ENCODE measurements at places on chromosomes 5 and 9.

DNA sequence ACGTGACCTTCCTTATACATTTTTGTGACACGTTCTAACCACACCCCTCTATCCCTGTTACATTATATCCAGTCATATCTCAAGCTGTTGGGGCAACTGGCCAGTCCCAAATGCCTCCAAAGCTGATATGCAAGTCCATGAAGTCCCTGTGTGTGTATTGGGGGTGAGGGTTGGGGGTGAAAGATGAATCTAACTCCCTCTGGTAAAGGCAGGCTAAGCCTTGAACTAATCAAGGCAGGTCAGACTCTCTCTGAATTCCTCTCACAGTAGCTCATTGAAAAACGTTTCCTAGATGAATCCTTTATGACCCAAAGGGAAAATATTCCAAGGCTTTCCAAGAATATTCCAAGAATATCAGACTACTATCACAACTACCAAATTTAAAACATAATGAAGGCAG is 174.4 kb downstream of the MUSK start:
- no peak for DNase-seq
- no peaks in the 10 kb centered on the region for H3K4me1 ChIP-seq
- no peaks in the 10 kb centered on the region for H3K27me3 ChIP-seq
- no peak overlapping the region for H3K27ac ChIP-seq
- H3K4me3 ChIP-seq, result no peak overlapping the region

DNA sequence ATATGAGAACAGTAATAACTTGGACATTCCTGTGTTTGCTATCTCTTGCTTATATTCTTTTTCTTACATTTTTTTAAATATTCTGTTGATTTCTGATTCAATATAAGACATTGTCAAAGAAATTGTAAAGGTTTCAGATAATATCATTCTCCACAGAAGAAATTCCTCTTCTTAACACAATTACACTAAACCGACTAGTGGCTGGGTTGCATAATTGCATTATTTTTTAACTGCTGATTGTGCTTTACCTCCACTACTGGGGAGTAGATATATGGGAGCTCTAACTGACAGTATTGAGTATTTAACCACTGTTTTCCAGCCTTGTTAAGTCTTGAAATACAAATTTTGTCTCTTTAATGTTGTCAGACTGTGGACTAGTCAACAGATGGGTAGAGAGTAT is 723.8 kb upstream of the EDIL3 start:
- no peaks in the 10 kb centered on the region for H3K4me1 ChIP-seq
- no peak overlapping the region for H3K27ac ChIP-seq
- no peak overlapping the region for H3K4me3 ChIP-seq
- no peaks in the 10 kb centered on the region for H3K36me3 ChIP-seq
- H3K27me3 ChIP-seq, result no peaks in the 10 kb centered on the region

- no peak for DNase-seq
- H3K36me3 ChIP-seq, result no peaks in the 10 kb centered on the region
Observed at GRCh38 chr9:116566677-116567488, 120.2 kb upstream of the TRIM32 start.

DNA sequence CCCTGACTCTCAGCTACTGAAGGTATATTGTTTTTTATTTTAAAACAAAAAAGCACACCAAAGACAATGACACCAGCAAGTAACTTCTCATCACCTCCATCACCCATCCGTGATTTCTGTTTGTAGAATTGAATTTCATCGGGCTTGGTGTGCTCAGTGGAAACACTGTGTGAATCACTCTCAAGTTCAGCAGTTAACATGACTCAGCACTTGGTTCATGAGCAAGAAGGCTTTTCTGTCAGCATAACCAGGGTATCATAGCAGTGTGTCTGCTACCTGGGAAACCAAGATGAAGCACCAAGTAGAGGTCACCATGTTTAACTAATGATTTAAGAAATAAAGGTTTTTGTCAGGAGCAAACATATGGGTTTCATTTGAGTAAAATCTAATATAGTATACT is 123.7 kb downstream of the INSYN2B start:
- H3K27ac ChIP-seq, result no peak overlapping the region
- no peaks in the 10 kb centered on the region for H3K4me1 ChIP-seq
- H3K27me3 ChIP-seq, result no peaks in the 10 kb centered on the region

- no peaks in the 10 kb centered on the region for H3K36me3 ChIP-seq
- H3K27ac ChIP-seq, result no peak overlapping the region
- no peak overlapping the region for H3K4me3 ChIP-seq
- H3K4me1 ChIP-seq, result no peaks in the 10 kb centered on the region
Observed at GRCh38 chr5:168162464-168162863, 129.0 kb upstream of the WWC1 start.

DNA sequence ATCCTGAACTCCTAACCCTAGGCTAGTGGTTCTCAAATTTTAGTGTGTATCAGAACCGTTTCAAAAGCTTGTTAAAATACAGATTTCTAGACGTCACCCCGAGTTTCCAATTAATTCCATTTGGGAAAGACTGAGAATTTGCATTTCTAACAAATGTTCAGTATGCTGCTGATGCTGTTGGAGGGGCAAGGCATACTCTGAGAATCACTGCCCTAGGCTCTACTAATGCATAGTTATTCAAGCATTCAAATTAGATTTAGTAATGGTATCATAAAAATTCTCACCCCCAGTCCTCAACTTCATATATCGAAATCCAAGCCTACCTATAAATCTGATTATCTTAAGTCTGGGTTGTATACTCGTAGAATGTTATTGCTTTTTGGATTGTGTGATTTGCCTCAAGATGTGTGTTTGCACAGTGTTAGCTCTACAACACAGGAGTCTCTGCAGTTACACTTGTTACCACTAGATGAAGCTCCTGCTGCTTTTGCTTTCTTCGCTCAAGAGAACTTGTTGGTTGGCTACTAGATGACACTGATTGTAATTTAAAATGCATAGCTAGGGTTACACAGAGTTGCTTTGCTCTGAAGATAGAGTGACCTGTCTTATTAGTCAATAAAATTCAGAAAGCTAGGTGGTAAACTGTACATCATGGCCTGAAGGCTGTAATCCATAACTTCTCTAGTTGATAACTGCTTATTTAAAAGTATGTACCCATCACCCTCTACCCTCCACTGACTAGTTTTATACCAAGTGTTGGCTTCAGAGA is 7.5 kb upstream of the ERAP2 start:
- H3K27me3 ChIP-seq, result no peaks in the 10 kb centered on the region
- no peak for DNase-seq
- no peak overlapping the region for H3K4me3 ChIP-seq
- no peaks in the 10 kb centered on the region for H3K4me1 ChIP-seq

- H3K27ac ChIP-seq, result no peak overlapping the region
- H3K36me3 ChIP-seq, result no peaks in the 10 kb centered on the region
- no peaks in the 10 kb centered on the region for H3K4me1 ChIP-seq
- H3K27me3 ChIP-seq, result no peaks in the 10 kb centered on the region
- DNase-seq, result no peak
Observed at GRCh38 chr5:109936996-109937395, 247.3 kb downstream of the MAN2A1 start.

DNA sequence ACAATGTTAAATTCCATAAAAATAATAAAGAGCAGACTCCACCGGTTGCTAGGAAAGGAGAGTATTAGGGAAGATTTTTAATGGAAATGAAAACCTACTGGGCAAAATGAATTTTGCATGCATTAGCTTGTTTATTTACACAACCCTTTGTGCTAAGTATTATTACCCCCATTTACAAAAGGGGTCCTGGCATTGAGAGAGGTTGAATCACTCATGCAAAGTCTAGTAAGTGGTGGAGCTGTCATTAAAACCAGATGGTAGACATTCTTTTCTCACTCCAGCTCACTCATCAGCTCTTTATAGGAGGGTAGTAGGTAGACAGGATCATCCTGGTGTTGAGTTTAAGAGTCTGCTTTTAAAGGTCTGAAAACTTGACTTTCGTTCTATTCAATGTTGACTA is 395.1 kb downstream of the PLK2 start:
- no peak for DNase-seq
- no peaks in the 10 kb centered on the region for H3K36me3 ChIP-seq
- H3K27ac ChIP-seq, result no peak overlapping the region
- no peaks in the 10 kb centered on the region for H3K4me1 ChIP-seq

- no peaks in the 10 kb centered on the region for H3K27me3 ChIP-seq
- no peak for DNase-seq
- H3K4me3 ChIP-seq, result no peak within 1 kb of the TSS
- no peaks in the 10 kb centered on the region for H3K4me1 ChIP-seq
- H3K27ac ChIP-seq, result no peak within 1 kb of the TSS
Observed at GRCh38 chr9:135520916-135521607, at the start of gene LCN1. Gene LCN1, plus strand, starts transcription at chr9:135521440. Its CDS starts 58 bp downstream, at chr9:135521498.

- H3K4me3 ChIP-seq, result peak overlapping the region; percentile 75
- H3K27ac ChIP-seq, result peak overlapping the region; percentile 87
- no peaks in the 10 kb centered on the region for H3K4me1 ChIP-seq
- H3K27me3 ChIP-seq, result peaks cover 68% of the 10 kb centered on the region
Observed at GRCh38 chr5:112418659-112419163, 366 bp downstream of the EPB41L4A start.

DNA sequence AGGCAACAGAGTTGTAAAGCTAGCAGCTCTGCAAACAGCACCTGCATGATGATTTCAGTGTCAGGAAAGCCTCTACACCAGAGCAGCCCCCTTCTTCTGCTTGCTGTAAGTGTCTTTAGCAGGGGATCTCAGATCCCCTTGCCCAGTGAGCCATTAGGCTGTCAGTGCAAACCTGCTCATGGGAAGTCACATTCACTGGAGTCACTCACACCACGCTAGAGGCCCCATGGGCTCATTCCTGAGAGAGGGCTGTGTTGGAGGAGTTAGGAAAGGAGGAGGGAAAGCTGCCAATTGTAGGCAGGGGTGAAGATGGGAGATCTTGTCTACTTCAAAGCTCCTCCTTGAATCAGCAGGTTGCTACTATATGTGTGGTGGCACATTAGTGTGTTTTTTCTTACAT is 275.2 kb downstream of the SMARCA2 start:
- H3K4me3 ChIP-seq, result no peak overlapping the region
- H3K27me3 ChIP-seq, result no peaks in the 10 kb centered on the region
- H3K36me3 ChIP-seq, result no peaks in the 10 kb centered on the region

DNA sequence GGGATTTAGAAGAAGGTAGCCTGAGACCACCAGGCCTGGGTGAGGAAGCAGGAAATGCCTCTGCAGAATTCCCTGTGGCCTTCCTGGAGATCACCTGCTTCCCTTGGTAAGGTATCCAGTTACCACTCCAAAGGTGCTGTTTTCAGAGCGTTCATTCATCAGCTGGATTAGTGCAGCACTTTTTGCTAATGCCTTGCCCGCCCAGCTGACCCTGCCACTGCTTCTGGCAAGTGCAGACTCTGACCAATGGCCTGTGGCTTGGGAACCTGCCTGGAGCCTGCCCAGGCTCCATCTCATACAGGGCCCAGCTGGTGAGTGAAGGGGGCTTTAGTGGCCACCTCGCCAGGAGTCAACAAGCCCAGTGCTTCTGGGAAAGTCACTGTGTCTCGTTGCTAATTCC is 48.6 kb downstream of the FOXI1 start:
- H3K27me3 ChIP-seq, result no peaks in the 10 kb centered on the region
- no peak overlapping the region for H3K27ac ChIP-seq
- no peak overlapping the region for H3K4me3 ChIP-seq
- no peaks in the 10 kb centered on the region for H3K4me1 ChIP-seq
- no peaks in the 10 kb centered on the region for H3K36me3 ChIP-seq

GRCh38 chr9:87075537-87075936 is 128.2 kb upstream of the GAS1 start:
- H3K27me3 ChIP-seq, result no peaks in the 10 kb centered on the region
- no peaks in the 10 kb centered on the region for H3K4me1 ChIP-seq
- no peak for DNase-seq
- H3K27ac ChIP-seq, result no peak overlapping the region

DNA sequence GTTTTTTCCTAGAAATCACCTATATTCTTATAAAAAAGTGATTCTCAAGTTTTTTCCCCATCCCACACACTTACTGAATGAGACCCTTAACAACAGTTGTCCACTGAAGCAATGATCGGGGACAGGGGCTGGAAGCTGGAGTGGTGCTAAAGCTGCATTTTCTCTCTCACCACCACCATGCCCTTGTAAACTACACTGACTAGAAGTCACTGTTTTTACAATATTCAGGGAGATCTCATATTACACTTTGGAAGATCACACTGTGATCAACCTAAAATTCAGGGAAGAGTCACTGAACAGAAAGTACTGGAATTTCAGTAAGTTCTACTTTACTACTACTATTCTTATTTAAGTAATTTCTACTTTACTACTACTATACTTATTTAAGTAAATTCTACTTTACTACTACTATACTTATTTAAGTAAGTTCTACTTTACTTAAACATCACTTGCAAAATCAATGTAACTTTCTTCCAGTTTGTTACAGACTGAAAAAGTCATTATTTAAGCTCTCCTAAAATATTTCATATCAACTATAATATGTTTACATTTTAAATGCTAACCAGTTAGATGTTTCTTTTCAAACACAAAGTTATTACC is 164.3 kb downstream of the AGTPBP1 start:
- no peak overlapping the region for H3K4me3 ChIP-seq
- H3K4me1 ChIP-seq, result no peaks in the 10 kb centered on the region
- no peak for DNase-seq
- H3K36me3 ChIP-seq, result no peaks in the 10 kb centered on the region
